Cardiac muscle cell (in vitro differentiated cells and primary cell): ENCODE measurements at places on chromosomes 12 and 14.

DNA sequence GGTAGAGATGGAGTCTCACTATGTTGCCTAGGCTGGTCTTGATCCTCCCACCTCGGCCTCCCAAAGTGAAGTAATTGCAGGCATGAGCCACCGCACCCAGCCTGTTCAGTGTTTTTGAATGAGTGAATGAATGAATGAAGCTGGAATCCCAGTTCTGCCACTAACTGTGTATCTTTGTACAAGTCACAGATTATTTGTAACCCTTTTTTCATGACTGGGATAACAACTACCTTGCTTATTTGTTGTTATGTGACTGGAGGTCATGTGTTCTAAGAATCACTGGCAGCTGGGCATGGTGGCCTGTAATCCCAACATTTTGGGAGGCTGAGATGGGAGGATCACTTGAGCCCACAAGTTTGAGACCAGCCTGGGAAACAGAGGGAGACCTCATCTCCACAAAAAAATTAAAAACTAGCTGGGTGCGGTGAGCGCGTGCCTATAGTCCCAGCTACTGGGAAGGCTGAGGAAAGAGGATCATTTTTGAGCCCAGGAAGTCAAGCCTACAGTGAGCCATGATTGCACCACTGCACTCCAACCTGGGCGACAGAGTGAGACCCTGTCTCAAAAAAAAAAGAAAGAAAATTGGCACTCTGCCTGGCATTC lies 13.3 kb upstream of the NUMB start:
- no peak overlapping the region for H3K27ac ChIP-seq
- no peaks in the 10 kb centered on the region for H3K27me3 ChIP-seq
- H3K36me3 ChIP-seq: no peaks in the 10 kb centered on the region
- DNase-seq: no peak
- H3K4me3 ChIP-seq: no peak overlapping the region

DNA sequence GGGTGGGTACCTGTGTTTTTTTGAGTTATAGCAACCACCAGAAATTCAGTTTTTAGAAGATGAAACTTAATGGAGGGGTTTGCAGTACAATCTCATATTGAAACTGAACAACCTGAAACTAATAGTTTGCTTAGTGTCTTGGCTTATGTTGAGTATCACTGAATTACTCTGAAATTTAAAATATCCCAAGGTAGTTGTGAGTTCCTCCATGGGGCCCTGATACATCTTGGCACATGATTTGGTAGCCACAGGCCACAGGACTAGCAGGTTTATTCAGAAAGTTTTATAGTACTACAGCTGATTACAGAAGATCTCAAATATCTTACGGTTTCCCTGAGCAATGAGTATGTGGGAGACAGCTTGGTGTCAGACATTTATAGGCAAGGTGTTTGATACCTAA lies 10.4 kb downstream of the PTGES3 start:
- H3K4me3 ChIP-seq: no peak overlapping the region
- H3K4me1 ChIP-seq: no peaks in the 10 kb centered on the region
- H3K27me3 ChIP-seq: no peaks in the 10 kb centered on the region
- H3K27ac ChIP-seq: no peak overlapping the region
- peaks cover 7% of the 10 kb centered on the region for H3K36me3 ChIP-seq

DNA sequence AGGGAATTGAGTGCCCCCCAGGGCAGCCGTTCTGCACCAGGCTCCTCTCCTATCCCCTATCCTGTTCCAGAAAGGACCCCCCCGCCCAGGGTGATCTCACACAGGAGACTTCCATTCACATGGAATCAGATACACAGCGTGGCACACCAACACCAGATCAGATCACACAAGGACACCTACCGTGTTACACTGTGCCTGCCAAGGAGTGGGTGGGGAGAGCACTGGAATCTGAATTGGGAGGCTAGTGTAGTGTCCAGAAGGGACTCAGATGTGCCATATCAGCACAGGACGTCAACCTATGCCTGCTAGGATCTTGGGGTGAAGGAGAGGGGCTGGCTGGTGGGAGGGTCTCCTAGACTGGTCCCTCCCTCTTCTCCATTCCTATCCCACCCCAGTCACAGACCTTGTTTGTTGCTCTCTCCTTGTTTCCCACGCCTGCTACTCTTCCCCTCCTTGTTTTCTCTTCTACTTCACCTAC lies 2.3 kb downstream of the PTMS start:
- peaks cover 17% of the 10 kb centered on the region for H3K27me3 ChIP-seq
- DNase-seq: no peak
- no peaks in the 10 kb centered on the region for H3K36me3 ChIP-seq
- H3K4me1 ChIP-seq: peaks cover 25% of the 10 kb centered on the region
- H3K27ac ChIP-seq: peak overlapping the region; percentile 95
- H3K4me3 ChIP-seq: peak overlapping the region; percentile 93

DNA sequence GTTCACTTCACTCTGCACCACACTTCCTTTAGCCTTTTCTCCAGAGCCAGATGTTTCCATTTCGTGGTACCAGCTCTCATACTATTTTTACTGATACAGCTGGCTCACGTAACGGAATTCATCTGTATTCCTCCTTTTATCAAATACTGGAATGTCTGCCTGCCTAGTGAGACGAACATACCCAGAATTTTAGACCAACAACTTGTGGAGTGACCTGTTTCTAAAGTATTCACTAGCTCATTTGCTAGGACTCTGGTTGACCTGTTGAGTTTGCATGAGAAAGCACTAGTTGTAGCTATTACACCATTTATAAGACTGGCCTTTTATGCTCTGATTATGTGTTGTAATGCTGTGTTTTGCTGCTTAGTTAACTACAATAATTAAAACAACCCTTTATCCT lies 22.6 kb downstream of the KCNA5 start:
- no peak for DNase-seq
- no peak overlapping the region for H3K4me3 ChIP-seq
- no peak overlapping the region for H3K27ac ChIP-seq
- H3K4me1 ChIP-seq: peaks cover 40% of the 10 kb centered on the region

DNA sequence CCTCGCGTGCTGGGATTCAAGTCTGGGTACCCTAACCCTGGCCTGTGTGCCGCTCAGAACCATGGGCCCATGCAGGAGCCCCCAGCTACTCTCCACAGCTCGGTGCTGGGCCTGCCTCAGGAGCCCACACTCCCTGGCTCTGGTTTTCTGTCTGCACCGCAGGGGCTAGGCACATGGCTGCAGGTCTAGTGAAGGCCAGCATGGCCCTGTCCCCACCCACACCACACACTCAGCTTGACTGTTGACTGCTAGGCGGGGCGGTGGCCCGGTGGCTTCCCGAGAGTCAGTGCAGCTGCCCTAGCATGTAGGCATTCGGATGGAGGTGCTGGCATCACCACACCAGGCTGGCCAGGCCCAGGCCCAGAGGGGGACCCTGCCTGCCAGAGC lies 7.9 kb downstream of the INF2 start:
- no peak overlapping the region for H3K4me3 ChIP-seq
- no peaks in the 10 kb centered on the region for H3K36me3 ChIP-seq
- H3K27ac ChIP-seq: no peak overlapping the region
- DNase-seq: no peak
- peaks cover 19% of the 10 kb centered on the region for H3K4me1 ChIP-seq
- H3K27me3 ChIP-seq: no peaks in the 10 kb centered on the region

DNA sequence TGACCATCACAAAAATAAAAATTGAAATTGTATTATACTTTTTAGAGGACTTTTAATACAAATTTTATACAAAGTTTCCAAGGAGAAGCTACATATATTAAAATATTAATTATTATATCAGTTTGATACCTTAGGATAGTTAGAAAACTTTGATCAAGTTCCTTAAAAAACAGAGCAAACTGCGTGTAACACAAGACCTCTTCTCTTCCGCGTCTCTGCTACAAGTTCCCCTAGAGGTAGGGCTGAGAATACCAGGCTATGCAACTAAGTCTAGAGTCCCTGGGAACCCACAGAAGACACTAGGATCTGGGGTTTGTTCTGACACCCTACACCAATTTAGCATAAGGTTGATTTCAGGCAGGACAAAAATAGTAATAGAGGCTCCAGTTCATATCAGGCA lies 319.0 kb downstream of the FOXG1 start:
- no peaks in the 10 kb centered on the region for H3K27me3 ChIP-seq
- H3K4me1 ChIP-seq: no peaks in the 10 kb centered on the region
- no peaks in the 10 kb centered on the region for H3K36me3 ChIP-seq
- no peak overlapping the region for H3K4me3 ChIP-seq

DNA sequence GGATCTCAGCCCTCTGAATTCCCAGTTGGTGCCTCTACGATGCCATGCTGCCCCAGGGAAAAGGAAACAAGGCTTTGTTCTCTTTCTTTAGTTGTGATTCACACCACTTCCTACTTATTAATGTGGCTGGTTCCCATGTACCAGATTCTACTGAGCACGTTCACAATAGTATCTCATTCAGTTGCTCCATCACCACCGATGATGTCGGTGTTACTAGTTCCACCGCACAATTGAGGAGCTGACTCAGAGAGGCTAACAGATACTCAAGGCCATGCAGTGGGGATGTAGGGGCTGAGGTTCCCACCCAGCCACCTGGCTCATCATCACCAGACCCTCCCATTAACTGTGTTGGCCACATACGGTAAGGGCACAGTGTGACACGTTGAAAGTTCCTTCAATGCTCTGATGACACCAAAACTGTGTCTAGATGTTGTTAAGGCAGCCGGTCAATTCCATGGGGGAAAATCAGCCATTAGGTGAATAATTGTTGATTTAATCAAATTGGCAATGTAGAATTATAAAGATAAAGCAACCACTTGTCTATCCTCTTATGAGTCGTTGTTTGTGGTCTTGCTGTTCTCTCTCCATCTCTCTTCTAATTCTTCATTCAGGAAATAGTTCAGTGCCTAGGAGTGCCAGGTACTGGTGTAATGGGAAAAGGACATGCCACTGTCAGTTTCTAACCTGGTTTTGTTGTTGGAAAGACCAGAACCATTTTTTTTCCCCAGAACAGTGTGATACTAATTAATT lies 244.2 kb upstream of the CRY1 start:
- H3K27me3 ChIP-seq: no peaks in the 10 kb centered on the region
- H3K4me3 ChIP-seq: no peak overlapping the region
- H3K27ac ChIP-seq: no peak overlapping the region
- H3K36me3 ChIP-seq: no peaks in the 10 kb centered on the region
- no peaks in the 10 kb centered on the region for H3K4me1 ChIP-seq

GRCh38 chr14:64768401-64769095 lies 64.3 kb downstream of the PLEKHG3 start:
- no peaks in the 10 kb centered on the region for H3K27me3 ChIP-seq
- H3K4me3 ChIP-seq: no peak overlapping the region
- H3K27ac ChIP-seq: no peak overlapping the region
- DNase-seq: no peak
- no peaks in the 10 kb centered on the region for H3K36me3 ChIP-seq
- H3K4me1 ChIP-seq: peaks cover 8% of the 10 kb centered on the region

DNA sequence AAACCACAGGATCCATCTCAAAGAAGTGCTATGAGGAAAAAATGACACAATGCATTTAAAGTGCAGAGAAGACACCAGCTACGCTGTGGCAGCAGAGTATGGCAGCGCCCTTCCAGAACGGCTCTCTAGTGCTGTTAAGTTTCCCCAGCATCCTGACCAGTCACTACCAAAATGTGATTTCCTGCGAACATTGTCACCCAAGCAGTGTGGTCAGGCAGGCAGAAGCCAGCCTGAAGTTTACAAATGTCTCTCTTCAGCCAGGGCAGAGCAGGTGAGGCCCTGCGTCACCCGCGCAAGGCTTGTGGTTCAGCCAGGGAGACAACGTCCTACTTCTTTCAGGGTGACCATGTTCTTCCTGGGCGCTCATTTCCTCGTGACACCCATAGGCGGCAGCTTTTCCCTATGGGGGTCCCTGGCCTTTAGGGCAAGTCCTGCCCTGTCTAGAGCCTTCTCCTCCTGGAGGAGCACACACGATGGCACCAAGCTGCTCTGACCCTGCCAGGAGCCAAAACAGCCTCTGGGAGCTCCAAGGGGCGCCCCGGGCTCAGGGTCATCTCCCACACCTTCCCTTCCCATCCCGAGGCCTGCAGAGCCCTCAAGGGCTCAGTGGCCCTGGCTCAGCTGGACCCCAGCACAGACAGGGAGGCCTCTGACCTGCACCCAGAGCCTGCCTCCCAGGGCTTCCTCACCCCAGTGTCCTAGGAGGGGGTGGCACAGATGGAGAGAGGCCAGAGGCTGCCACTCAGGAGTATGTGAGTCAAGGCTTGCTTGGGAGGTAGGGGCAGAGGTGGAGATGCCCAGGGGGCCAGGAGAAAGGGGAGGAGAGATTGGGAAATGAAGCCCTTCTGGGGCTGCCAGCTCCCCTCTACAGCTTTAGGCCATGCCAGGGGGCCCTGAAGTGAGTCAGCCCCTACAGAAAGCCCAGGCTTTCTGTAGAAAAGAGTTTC lies 41.9 kb downstream of the PSMA6 start:
- no peaks in the 10 kb centered on the region for H3K36me3 ChIP-seq
- no peak overlapping the region for H3K4me3 ChIP-seq
- H3K27me3 ChIP-seq: no peaks in the 10 kb centered on the region
- peaks cover 26% of the 10 kb centered on the region for H3K4me1 ChIP-seq

- no peak for DNase-seq
- no peaks in the 10 kb centered on the region for H3K4me1 ChIP-seq
- no peak overlapping the region for H3K27ac ChIP-seq
- H3K36me3 ChIP-seq: no peaks in the 10 kb centered on the region
- no peak overlapping the region for H3K4me3 ChIP-seq
Observed at GRCh38 chr14:22113401-22113800, 439.8 kb upstream of the OR4E1 start.

DNA sequence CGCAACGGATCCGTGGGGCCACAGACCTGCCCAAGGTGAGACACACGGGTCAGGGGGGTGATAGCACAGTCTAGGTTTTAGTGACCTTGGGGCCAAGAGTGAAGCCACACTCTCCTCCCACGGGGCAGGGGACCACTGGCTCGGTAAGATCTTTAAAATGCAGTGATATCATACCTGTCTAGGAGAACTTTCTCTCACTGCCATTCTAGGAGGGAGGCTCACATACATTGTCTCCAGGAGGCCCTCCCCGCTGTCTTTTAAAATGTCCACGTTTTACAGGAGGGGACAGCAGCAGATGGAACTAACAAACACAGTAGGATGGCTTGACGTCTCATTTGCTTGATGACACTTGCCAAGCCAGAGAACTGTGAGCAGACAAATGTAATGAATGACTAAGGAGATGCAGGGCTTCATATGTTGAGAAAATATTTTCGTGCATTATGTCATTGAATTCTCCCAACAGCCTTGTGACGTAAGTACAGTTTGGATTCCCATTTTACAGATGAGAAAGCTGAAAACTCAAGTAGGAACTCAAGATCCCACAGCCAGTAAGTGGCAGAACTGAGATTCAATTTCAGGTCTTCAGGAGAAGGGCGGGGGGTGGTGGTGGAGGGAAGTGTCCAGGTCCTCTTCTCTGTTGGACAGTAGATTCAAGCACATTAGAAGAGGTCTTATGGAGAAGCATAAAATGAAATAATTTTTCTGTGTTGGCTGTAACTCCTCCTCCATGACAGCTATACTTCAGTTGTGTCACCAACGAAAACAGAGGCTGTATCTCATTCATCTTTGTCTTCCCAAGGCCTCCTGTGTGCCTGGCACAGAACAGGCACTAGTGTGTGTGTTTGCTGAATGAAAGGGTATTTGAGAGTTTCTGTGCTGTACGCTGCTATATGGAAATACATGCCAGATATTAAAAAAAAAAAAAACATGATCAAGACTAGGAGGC lies 2.1 kb downstream of the VASH1 start:
- no peak overlapping the region for H3K4me3 ChIP-seq
- DNase-seq: no peak
- H3K4me1 ChIP-seq: peaks cover 17% of the 10 kb centered on the region
- H3K27ac ChIP-seq: no peak overlapping the region
- H3K27me3 ChIP-seq: peaks cover 16% of the 10 kb centered on the region

- H3K27me3 ChIP-seq: no peaks in the 10 kb centered on the region
- no peak for DNase-seq
- no peak within 1 kb of the TSS for H3K27ac ChIP-seq
- no peak within 1 kb of the TSS for H3K4me3 ChIP-seq
- H3K36me3 ChIP-seq: no peaks in the 10 kb centered on the region
- H3K4me1 ChIP-seq: no peaks in the 10 kb centered on the region
Observed at GRCh38 chr14:100825713-100826331, at the start of gene MEG3. Gene MEG3 (plus strand): TSS chr14:100826118.
